ENCODE measurements at places on chromosomes 7 and 10.

DNA sequence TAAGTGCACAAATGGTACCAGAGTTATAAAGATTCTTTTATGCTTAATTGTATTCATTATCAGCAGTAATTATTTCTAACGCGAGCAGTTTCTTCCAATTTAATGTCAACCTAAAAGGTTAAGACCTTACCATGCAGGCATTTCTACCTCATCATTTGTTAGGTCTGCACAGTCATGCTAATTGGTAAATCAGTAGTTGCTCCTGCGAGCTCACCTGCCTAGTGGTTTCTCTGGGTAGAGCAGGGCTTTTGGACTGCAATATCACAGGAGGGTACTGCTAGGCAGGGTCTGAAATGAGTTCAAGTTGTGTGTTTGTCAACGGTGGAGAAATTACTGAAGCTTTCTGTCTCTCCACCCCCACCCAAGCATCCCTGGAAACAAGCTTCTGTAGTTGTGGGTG is 558.5 kb upstream of the MGMT start:
- no peak for DNase-seq

- no peak for DNase-seq
These were observed 3.1 kb upstream of the ZFAND2A start for GRCh38 chr7:1163121-1163520.

DNA sequence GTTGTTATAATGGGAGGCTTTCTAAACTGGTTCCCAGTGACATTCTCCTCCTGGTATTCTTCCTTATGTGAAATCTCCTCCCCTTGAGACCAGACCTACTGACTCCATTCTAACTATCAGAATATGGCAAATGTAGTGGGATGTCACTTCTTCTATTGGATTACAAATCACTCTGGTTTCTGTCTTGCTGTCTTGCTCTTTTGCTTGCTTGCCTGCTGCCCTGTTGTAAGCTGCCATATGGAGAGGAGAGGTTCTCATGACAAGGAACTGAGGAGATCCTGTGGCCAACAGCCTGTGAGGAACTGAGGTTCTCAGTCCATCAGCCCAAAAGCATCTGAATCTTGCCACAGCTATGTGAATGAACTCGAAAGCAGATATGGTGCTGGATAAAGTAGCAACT is 4.7 kb upstream of the NRCAM start:
- no peak for DNase-seq

GRCh38 chr7:92766461-92767003 is 69.8 kb downstream of the CDK6 start:
- no peak for DNase-seq

GRCh38 chr10:7251696-7252465 is 159.0 kb downstream of the SFMBT2 start:
- no peak for DNase-seq

- DNase-seq, result no peak
These were observed 44.8 kb upstream of the GLCCI1 start for GRCh38 chr7:7923818-7924217.

GRCh38 chr10:98303569-98303968 is 35.6 kb upstream of the LOXL4 start:
- DNase-seq, result no peak

DNA sequence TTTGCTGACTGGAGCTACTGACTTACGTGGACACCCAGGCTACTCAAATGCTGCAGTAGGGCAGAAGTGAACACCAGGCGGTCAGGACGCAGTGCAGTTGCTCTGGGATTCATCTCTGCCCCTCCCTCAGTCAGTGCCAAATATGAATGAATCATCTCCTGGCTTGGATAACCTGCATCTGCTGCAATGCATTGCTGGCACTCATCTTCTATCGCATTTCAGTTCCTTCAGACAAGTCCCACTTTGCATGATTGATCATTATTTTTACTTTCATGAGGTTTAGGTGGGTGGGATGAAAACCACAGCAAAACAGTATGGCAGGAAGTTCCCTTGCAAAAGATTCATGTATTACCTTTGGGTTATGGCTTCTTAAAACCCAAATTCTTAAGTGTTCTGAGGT is 224.6 kb upstream of the NRP1 start:
- no peak for DNase-seq

DNA sequence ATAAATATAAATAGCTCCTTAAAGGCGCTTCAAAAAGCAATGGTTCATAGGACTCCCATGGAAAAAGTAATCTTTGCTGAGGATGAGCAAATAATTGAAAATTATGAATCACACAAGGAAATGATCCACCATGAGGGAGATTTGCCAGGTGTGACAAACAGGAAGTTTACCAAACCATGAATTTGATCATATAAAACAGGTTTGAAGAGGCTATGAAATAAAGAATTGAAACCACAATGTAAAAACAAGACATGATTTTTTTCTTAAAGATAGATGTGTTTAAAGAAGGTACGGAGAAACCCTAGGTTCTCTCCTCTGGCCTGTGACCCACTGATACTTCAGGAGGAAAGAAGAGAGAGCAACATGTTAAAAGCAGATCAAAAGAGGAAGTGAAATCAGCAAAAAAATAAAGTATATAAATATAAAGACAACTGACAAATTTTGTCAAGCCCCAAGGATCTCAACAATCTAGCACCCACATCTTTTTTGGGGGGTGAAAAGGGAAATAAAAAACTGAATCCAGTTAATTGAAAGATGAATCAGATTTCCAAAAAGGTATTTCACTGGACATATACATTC is 111.3 kb upstream of the ASAH2 start:
- no peak for DNase-seq

- DNase-seq, result no peak
These were observed 28.2 kb downstream of the TSPAN15 start for GRCh38 chr10:69479240-69480067.

DNA sequence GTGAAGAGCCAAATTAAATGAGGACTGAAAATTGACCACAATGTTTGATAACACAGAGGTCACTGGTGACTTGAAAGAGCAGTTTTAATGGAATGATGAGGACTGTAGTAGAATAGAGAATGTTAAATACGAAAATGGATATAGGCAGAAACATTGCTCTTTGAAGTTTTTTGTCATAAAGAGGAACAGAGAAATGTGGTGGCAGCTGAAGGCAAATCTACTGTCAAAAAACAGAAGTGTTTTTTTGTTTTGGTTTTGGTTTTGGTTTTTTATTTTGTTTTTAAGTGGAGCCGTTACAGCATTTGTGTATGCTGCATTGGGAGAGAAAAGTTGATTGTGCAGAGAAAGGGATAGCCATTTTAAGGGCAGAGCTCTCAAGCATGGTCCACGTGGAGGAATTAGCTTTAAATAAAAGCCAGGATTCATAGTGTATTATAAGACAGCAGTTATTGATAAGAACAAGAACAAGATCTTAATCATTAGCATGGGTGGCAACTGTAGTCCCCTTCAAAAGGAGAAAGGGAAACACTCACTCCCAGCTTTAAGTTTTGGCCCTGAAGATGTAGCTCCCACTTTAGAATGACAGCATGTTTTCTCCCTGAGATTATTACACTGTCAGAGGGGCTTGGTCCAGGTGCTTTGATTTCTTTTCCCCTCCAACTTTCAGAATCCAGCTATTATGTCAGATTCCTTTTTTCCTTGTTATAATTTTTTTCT is 156.7 kb upstream of the BET1 start:
- no peak for DNase-seq

GRCh38 chr7:152014722-152015121 is 10.8 kb upstream of the GALNT11 start:
- no peak for DNase-seq

- DNase-seq, result no peak
These were observed 2.3 kb downstream of the HNRNPA2B1 start for GRCh38 chr7:26198133-26198780.

DNA sequence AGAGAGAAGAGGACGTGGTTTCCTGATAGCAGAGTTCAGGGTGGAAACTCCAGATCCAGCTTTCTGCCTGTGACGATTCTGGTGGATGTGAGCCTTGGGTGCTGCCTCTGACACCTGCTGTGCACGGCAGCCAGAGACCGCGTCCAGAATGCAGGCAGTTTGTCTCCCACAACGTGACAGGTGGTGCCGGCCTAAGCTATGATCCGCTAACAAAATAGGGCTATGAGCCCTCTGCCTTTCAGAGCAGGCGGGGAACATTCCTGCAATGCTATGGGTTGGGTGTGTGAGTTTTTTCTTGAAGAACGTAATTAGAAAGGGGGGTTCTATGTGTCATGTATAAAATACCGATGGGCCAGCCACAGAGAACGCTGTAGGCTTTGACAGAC is 297.3 kb upstream of the PRKCQ start:
- DNase-seq, result no peak

- no peak for DNase-seq
These were observed 257.5 kb downstream of the PHF14 start for GRCh38 chr7:11231190-11231589.

DNA sequence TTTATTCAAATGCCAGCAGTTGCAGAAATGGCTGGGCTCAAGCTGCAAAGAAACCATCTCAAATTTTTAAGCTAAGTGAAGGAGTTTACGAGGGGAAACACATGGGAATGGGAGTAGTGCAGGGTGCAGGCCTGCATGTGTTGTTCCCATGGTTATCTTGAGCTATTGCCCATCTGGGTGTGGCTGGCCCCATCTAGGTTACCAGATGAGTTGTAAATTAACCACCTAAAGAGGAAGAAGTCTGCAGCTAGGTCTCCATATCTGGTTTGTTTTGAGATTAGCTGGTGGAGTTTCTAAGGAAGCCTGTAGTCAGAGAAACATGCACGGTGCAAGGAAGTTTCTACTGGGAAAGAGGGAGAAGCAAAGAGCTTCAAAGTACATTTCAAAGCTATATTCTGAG is 23.3 kb upstream of the STEAP2 start:
- no peak for DNase-seq

- DNase-seq, result no peak
These were observed 6.8 kb downstream of the STRA8 start for GRCh38 chr7:135240441-135240840.

- DNase-seq, result no peak
These were observed 319.4 kb upstream of the MYO3A start for GRCh38 chr10:25614652-25615051.

GRCh38 chr7:55177589-55178261 is 158.9 kb downstream of the EGFR start:
- no peak for DNase-seq

DNA sequence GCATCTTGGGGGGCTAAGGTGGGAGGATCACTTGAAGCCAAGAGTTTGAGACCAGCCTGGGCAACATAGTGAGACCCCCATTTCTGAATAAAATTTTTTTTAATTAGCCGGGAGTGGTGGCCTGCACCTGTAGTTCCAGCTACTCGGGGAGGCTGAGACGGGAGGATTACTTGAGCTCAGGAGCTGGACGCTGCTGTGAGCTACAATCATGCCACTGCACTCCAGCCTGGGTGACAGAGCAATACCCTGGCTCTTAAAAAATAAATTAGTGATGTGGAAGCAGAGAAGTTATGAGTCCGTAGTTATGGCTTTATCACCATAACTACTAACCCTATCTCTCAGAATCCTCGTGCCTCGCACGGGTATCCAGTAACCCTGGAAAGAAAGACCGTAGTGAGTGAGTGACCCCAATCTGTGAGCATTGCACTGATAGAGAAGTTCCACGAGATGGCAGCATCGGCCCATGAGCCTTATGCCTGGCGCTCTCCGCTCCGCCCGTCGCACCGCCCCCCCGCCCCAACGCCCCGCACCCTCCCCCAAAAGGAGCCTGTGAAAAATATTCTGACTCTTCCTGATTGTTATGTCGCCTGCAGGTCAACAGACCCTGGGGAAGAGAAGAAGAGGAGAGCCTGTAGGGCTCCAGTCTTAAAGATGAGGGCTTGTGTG is 4.9 kb upstream of the SLC29A3 start:
- no peak for DNase-seq

- DNase-seq, result no peak
These were observed 7.9 kb downstream of the ANKRD1 start for GRCh38 chr10:90912854-90913479.

GRCh38 chr7:158445421-158446175 is 142.0 kb downstream of the PTPRN2 start:
- DNase-seq, result no peak

DNA sequence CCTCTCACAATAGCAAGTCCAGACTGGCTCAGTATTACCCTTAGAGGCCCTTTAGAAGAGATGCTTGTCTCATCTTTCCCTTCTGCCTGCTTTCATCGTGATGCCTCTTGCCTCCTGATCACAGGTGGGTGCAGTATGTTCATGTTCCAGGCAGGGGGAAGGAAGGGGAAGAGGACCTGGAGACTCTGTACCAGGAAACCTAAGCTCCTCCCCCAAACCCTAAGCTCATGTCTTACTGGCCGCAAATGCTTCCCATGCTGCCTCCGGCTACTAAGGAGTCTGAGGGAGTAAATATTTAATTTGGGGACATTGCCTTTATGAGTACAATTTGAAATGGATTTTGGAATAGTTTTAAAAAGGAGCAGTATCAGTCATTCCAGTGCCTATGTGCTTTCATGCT is 192.6 kb downstream of the CDCA7L start:
- no peak for DNase-seq

- no peak for DNase-seq
These were observed 16.9 kb downstream of the CDH23 start for GRCh38 chr10:71413581-71413980.

DNA sequence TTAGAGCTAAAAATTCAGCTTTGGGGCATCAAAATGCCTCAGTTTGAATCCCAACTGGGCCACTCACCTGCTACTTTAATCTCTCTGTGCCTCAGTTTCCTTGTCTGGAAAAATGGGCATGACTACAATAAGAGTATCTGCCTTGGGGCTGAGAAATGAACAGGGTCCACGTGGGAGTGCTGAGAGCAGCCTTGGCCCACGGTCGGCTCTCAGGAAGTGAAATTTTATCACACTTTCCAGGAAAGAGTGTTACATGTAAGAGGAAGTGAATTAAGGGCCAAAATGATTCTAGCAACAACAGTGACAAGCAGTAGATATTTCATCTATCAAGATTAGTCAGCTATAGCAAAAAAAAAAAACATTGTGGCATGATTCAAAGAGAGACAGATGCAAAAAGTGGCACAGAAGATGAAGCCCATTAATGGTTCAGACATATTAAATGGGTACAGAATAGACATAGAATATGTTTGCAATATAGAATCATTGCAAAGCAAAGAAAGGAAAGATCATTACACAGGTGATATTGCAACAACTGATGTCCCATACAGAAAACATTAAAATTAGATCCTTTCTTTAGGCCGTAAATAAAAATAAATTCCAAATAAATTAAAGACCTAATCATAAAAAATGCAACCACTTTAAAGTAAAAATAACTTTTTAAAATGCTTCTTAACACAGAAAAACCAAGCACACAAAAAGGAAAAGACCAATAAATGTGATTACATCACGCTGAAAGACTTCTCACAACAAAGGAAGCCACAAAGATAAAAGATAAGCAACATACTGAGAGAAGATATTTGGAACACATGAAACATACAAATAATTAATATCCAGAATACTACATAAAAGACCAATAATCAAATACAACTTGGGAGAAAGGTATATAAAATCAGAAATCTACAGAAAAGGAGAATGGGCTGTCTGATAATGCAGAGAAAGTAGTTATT is 4.3 kb downstream of the TMEM273 start:
- no peak for DNase-seq

GRCh38 chr7:90520484-90520883 is 51.0 kb downstream of the PTTG1IP2 start:
- DNase-seq, result no peak

GRCh38 chr10:7789390-7789789 is 1.4 kb downstream of the ATP5F1C start:
- no peak for DNase-seq

GRCh38 chr7:140033036-140033435 is 29.7 kb downstream of the PARP12 start:
- DNase-seq, result no peak
